ENCODE measurements at places on chromosomes 2 and 18.
A peak's percentile ranks its signal among the peaks of the same experiment; 100 is the strongest.

GRCh38 chr2:31086590-31086989 is 51.6 kb downstream of the GALNT14 start:
- no peak for DNase-seq

- no peak for DNase-seq
Measured at GRCh38 chr2:241040081-241040803, 41.8 kb downstream of the SNED1 start.

- DNase-seq, result peak; percentile 26
Measured at GRCh38 chr2:190678444-190679162, 29.7 kb downstream of the NAB1 start.

DNA sequence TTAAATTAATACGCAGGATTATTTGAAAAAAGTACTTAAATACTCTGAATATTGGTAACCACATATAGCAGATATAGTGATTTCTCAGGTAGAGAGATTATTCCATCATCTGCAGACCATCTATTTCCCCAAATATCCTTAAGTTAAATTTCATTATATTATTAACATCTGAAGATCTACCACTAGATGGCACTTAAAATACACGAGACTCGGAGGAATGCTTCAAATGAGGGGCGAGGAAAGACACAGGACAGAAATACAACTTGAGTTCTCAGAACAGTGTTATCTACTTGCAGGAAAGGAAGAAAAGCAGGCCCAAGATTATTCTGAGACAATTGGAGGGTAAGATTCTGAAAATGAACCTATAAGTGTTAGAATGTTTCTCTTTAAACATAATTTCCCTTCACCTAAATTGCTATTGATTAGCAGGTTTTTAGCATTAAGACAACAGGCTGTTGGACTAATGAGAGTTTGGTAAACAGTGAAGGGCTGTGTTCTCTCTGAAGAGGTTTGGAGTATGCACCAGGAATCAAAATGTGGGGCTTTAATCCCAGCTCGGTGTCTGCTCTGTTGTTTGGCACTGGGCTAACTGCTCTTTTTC is 76.9 kb upstream of the GCFC2 start:
- no peak for DNase-seq

DNA sequence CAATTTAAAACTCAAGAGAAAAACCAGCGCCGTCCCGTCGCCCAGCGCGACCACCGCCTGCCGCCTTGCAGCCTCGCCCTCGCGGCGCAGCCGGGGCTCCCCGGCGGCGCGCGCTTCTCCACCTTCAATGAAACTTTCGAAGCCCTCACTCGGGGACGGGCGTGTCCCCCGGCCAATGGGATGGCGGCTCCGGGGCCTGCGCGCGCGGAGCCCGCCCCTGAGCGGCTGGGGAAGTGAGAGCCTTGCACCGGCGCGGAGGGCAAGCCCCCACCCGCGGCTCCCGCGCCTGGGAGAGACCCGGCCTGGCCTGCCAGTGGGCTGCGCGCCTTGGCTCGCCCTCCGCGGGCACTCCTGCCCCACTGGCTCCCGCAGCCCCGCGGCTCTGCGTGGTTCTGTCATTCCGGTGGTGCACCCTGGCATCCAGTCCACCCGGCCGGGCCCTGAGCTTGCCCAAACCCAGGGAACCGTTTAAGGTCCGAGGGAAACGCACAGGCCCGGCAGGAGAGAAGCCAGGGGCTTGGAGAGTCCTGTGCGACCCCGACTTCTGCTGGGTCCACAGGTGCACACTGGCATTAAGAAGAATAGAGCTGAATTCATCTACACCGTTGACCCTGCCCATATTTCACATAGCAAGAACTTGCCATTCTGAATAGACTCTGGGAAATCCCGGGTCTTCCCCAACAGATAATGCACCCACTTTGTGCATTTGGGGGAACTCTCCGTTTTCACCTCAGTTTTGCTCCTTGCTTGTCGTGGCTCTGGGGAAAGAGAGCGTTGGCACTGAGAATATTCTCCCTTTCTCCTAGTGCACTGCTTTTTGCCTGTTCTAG is at the start of gene PIEZO2:
TSS of gene PIEZO2 (minus strand) at position 129 of the 830 bp plus-strand sequence. CDS start 981 bp downstream, outside the sequence.
- DNase-seq, result no peak

Data from stimulated activated CD4-positive, alpha-beta T cell treated with anti-CD3 and anti-CD28 coated beads, Interleukin-4, amount 100 ng/mL, for 4 hours (primary cell).